Omental fat pad (tissue), 4 donors: ENCODE measurements at places on chromosomes 1 and 21. TPM values are rescaled to one million over a fixed set of nuclear protein-coding genes. Genes with fewer than 3 reads are reported as not detected.

- DNase-seq: no peak
These were observed 9.3 kb downstream of the DPYD start for GRCh38 chr1:97911266-97912215.

GRCh38 chr1:62057641-62058290, 136.9 kb upstream of the L1TD1 start:
- DNase-seq: no peak

DNA sequence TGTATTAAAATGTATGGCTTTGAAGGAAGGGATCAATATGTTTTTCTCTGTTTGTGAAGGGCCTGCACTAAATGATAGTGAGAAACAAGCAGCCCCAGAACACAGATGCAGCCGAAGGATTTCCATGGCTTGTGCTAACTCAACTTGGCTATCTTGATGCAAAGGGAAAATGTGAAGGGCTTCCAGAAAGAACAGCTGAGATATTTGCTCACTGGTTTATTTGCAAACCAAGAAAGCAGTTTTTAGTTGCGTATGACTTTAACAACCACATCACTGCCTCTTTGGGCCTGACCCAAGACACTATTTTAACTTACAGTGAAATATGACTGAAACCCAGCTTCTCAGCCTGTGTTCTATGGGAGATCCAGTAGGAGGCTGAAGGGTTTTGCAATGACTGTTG, 369.9 kb downstream of the SETD4 start:
- DNase-seq: no peak

DNA sequence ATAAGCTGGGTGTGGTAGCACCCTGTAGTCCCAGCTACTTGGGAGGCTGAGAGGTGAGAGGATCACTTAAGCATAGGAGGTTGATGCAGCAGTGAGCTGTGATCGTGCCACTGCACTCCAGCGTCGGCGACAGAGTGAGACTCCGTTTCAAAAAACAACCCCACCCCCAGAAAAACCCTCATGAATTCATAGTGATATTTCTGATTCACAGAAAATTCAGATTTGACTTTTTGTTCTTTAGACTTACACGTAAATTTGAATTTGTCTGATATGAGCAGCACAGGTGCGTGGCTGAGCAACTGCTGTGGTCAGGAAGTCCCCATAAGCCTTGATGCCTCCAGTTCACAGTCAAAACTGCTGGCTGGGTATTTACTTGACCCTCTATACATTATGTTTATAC, 10.0 kb upstream of the MORC3 start:
- no peak for DNase-seq

- DNase-seq: no peak
These were observed 33.9 kb upstream of the ASPM start for GRCh38 chr1:197180252-197180878.

DNA sequence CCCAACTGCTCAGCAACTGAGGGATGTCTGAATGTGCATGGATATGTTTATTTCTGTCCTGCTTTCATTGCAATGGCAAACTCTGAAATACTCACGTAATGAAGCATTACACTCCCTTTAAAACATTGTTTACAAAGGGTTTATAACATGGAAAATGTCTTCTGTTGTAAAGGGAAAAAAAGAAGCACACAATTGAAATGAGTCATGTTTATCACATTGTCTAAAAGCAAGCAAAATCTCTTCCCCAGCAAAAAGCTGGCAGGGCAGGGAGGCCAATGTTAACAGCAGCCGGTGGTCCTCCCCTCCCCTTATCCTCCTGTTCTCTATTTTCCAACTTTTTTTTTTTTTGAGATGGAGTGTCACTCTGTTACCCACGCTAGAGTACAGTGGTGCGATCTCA, 3.9 kb upstream of the EFNA1 start:
- DNase-seq: no peak

DNA sequence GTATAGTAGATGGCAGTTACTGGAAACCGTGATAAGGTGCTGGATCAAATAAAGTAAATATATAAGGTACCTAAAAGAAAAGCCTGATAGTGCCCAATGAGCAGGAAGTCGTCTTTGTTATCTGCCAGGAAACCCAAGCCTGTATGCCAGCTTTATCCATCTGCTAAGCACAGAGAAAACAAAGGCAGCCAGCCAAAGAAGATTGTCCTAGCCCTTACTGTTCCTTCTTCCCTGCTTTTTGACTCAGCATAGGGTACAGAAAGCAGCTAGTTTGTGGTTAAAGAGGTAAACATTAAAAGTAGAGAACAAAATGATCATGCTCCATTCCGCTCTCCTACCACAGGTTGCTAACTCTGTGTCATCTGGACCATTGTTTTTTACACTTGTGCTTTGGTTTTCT, 10.1 kb downstream of the KRTAP22-2 start:
- DNase-seq: no peak

GRCh38 chr1:67755619-67756018, 70.6 kb downstream of the GADD45A start:
- no peak for DNase-seq

DNA sequence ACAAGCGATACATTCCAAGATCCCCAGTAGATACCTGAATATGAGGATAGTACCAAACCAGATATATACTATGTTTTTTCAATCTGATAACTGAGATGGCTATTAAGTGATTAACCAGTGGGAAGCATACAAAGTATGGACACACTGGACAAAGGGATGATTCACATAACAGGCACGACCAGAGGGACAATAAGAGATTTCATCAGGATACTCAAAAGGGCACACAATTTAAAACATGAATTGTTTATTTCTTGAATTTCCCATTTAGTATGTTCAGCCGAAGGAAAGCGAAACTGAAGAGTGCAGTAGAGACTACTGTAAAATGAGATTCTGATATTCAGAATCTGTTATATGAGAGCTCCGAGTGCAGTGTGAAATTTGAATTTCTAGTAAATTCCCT, 10.6 kb downstream of the ZZZ3 start:
- DNase-seq: no peak

DNA sequence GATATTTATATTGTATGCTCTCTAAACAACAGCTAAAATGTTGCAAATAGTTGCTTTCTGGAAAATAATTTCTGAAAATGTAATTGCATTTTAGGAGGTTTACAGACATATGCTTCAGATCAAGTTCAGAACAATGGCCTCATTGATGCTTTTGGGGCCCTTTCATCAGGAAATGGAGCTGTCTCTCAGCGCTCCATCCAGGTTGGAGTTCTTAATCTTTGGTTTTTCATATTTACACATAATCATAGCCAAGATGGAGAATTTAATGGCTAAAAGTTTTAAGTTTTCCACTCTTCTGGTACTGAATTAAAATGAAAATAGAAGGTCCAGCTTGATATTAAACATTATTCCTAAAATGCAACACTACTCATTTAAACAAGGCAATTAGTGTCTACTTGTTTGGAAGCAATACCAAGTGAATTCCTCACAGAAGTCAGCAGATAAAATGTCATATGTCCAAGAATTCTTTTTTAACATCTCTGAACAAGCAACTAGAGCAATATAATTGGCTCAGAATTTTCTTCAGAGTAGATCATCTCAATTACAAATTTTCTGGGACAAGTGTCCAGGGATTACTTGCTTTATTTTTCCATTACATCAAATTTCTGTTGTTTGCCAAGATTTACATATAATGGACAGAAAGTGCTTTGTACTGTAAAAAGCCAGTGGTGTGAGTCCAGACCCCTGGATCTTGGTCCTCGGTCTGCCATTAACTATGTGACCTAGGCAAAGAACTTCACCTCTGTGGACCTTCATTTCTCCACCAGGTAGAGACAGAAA, 22.6 kb downstream of the CLCA1 start:
- DNase-seq: no peak

DNA sequence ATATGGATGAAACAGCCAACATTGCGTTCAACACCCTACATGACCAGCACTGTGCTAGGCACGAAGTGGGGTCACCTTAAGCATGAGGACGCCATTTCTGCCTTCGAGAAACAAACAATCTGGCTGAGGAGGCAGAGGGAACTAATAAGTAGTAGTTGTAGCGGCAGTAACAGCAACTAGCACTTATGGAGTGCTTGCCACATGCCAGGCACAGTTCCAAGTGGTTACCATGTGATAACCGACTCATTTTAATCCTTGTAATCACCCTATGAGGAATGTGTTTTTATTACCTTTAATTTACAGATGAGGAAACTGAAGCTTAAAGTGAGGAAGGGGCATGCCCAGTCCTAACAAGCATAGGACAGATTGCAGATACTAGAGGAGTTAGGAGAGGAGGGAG, 33.7 kb downstream of the KCND3 start:
- DNase-seq: no peak

DNA sequence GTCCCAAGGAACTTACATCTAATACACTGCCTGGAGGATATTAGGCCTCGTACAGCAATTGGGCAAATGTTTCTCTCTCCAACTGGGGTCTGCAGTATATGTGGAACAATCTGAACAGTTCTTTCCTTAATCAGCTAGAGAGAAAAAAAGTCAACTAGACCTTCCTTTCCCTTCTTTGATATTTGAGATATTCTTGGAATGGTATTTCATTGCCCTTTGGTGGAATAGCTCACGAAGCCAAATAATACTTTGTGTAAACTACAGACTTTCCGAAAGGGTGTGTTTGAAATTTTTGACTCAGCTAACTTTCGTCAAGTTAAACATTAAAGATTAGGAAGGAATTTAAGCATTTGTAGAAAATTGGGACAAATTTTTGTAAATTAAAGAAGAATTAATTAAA, 425.6 kb downstream of the RWDD3 start:
- DNase-seq: no peak

DNA sequence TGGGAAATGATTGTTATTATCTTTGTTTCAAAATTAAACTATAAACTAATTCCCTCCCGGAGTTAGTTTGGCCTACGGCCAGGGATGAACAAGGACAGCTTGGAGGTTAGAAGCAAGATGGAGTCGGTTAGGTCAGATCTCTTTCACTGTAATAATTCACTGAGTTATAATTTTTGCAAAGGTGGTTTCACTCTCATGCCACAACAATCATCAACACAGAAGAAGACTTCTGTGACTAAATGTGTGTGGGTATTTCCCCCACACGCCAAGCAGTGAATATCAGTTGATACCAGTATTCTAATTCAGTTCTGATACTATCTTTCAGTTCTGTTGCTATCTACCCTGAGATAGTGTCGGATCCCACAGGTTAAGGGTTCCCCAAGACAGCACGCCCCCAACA, 215.1 kb downstream of the S1PR1 start:
- no peak for DNase-seq

DNA sequence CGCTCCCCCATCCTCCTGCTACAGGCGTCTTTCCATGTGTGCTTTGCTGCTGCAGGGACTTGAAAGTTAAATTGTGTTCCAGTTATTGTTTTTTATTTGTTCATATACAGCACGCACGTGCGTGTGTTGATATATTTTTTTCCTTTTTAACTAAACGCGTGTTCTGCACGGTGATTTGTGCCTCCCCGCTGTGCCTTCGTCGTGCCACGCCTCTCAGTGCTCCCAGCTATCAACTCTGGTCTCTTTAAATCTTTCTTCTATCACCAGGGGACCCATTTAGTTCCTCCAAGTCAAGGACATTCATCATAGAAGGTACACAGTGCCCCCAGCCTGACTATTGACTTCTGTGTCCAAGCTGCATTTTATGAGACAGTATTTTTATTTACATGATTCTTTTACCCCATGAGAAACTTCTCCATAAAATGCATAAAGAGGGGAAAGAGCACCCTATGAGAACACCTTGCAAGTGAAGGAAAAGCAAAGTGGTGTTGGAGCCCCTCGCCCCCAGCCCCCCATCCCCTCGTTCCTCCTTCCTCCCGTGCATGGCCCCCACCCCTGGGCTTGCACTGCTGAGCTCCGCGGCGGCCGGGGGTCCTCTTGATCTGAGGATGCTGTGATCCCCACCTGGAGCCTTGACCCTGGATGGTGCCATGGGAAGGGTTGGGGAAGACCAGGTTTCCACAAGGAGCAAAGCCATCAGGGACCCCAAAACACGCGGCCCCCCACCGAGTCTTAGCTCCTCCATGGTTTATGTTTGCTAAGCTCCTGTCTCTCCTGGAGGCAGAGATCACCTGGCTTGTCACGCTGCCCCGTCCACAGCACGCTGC, 45.5 kb downstream of the KCNAB2 start:
- DNase-seq: no peak

DNA sequence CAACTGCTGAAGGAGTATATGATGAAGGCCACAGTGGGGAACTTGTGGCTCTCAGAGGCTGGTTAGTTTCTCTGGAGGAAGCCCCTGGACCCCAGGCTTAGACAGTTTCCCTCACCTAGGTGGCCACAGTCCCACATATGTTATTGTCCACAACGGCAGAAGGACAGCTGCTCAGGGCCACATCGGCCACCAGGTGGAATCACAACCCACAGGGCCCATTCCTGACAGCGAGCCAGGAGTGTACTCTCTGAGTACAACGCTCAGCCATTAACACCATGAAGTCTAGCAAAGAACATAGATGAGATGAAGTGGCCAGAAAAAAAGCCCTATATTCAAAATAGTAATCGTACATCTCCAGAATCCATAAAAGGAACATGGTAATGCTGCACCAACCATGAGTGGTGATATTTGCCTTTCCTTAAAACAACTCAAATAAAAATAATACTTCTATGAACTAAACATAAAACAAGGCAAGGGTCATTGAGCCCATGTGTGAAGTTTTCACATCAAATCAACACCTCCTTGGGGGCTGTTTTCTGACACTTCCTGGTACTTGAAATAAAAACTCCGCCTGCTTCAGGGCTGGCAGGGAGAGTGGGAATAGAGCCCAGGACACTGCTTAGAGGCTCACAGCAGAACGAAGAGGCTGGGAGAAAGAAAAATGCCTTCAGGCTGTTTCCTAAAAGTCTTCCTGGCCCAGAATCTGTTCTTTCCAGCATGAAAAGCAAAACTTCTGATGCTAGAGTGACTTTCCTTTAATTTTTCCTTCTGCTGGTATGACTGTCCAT, 383.3 kb downstream of the HHAT start:
- DNase-seq: no peak

DNA sequence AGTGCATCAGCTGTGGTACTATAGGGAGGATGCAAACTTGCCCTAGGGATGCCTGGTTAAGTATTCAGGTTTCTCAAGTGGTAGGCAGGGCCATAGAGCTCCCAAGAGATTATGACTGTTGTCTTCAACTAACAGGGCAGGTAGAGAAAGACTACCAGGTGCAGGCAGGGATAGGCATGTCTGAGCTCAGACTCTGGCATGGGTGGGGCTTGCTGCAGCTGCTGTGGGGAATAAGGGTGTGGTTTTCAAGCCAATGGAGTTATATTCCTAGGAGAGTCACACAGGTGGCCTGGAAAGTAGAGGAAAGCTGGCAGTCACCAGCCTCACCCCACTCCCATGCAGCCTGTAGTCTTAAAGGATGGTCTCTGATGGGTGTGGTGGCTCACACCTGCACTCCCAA, 673.4 kb upstream of the ADGRL4 start:
- no peak for DNase-seq

Gene AGO4
- total RNA-seq: 16.9 TPM

Gene BMP8B
- total RNA-seq: 0.28 TPM

Gene RNU11
- total RNA-seq: not detected

Gene TUT4
- total RNA-seq: 43.9 TPM

Gene TMEM82
- not detected for total RNA-seq
